ENCODE measurements at places on chromosomes 11 and 22.

DNA sequence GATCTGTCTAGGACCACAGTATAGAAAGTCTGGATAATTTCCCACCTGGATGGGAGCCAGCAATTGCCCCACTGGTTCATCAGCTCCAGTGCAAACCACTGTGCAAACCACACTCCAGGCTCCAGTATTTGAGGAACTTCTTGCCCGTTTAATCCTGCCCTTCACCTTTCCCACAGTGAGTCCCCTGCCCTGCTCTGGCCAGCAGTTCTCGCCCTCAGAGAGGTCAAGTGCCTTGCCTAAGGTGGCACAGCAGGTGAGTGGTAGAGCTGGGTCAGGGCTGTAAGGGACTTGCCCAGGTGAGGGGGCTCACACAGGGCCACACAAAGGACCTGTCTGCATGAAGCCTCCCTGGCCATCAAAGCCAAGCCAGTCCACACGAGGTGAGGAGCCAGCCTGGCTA, 24.1 kb downstream of the MS4A10 start:
- no peak for DNase-seq

- no peak for DNase-seq
Observed at GRCh38 chr11:6931146-6931713, 5.0 kb downstream of the ZNF215 start.

GRCh38 chr22:38872831-38873248, 824 bp upstream of the CBX6 start:
- DNase-seq, result no peak

- no peak for DNase-seq
Observed at GRCh38 chr11:86669424-86669823, 3.0 kb downstream of the ME3 start.

- DNase-seq, result no peak
Observed at GRCh38 chr11:8234425-8234821, 29.3 kb downstream of the LMO1 start.

DNA sequence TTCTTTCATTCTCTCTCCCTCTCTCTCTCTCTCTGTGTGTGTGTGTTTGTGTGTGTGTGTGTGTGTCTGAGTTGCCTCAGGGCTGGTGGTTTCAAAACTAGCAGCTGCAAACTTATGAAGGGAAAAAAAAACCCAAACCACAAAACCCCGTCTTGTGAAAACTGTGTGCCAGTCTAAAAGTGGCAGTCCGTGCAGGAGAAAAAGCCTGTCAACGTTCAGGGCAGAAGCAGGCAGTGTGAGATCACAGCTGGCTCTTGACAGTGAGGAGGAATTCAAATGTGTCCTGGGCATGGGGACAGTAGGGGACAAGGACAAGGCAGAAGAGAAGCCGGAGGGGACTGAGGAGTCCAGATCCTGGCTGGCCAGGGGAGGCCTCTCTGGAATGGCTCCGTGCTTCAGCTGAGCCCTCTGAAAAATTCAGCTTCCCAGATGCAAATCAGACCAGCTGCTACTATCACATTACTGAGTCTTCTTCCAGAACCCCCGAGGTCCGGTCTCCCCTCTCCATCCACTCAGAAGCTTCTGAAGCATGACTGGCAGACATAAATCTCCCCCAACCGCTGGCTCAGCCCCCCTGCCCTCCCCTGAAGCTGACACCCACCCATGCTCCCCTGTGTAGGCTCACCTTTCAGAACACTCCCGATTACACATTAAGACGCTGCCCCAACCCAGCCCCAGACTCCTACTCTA, 31.9 kb downstream of the FLI1 start:
- peak; percentile 93 for DNase-seq

DNA sequence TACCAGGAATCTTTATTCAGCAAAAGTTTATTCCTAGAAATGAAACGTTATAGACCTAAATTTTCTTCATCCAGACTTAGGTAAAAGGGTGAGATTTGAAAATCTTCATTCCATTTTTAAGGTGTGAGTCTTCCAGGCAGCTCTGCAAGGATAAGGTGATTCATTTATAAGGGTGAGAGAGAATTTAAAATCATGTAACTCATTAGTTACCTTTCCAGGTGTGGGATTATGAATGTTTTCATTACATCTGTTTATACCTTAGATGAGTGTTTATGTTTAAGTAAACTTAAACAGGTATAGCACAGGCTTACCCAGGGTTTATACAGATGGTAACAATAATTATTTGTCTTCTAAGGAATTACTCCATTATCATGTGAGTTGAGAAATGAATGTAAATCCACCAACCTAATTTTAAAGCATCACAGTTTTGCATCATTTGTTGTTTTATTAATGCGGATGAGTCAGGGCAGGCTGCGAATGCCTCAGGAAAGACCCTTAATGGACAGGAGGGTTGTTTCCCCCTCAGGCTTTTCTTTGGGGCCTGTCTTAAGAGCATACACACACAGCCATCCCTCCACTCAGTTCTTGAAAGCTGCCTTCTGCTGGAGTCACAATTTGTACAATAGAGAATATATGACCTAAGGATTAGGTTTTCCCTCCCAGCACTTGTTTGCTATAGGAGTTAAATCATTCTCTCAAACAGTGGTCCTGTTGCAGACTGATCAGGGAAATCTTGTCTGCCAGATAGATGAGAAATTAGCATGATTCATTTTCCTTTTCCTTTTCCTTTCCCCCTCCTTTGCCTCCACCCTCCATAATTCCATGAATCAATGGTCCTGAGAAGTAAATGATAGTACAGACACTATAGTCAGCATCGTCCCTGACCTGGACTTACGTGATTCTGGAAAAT, 3.0 kb downstream of the PRSS23 start:
- no peak for DNase-seq

DNA sequence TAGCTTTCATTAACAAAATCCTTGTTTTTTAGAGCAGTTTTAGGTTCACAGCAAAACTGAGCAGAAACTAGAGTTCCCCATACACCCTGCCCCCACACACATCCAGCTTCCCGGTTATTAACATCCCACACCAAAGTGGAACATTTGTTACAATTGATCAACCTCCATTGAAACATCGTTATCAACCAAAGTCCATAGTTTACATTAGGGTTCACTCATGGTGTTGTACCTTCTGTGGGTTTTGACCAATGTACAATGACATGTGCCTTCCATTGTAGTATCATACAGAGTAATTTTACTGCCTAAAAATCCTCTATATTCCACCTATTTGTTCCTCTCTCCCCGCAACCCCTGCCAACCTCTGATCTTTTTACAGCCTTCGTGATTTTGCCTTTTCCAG, 28.5 kb downstream of the PRDM11 start:
- DNase-seq, result no peak

- DNase-seq, result peak; percentile 82
Observed at GRCh38 chr11:117076941-117077691, 21.1 kb downstream of the SIK3 start.

DNA sequence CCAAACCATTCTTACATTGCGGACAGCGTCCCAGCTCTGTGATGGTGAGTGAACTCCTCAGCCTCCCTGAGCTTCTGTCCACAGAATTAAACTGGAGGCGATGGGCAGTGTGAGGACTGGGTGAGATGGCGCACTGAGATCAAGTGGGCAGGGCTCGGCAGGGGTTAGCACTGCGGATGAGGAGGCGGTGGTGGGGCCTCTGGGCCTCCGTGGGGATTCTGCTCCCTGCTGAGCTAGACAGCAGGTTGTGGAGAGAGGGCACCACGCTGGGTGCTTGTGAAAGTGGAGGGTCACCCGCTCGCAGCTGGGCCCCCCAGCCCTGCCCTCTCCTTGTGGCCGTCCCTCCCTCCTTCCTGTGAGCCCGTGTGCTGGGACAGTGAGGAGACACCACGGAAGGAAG, 25.6 kb upstream of the PARVG start:
- DNase-seq, result no peak

GRCh38 chr22:35230839-35231584, 26.3 kb upstream of the HMGXB4 start:
- peak; percentile 80 for DNase-seq

- no peak for DNase-seq
Observed at GRCh38 chr11:63906087-63906486, 10.9 kb downstream of the RCOR2 start.

- DNase-seq, result no peak
Observed at GRCh38 chr11:117996058-117996457, 9.9 kb downstream of the IL10RA start.

GRCh38 chr11:21401496-21401895, 732.1 kb downstream of the NELL1 start:
- DNase-seq, result no peak

DNA sequence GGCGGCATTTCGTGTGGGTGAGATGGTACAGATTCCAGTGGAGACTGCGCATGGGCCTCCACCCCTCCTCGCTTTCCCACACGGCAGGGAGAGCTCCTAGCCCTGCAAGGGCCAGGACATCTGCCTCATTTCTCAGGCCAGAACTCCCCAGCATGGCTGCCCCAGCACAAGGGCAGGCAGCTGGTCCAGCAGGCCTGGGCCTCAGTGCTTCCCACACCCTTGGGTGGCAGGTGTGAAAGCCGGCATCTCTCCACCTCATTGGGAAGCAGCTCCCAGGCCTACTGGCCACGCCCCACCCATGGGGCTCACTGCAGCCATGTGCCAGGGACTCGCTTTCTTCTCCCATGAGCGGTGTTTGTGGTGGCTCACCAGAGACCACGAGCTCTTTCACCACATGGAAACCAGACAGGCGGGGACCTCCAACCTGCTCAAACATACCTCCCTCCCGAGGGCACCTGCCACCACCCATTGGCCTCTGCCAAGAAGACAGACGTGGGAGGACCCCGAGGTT, 79.1 kb downstream of the NAT10 start:
- DNase-seq, result no peak

GRCh38 chr11:36558571-36559413, 9.0 kb upstream of the RAG1 start:
- peak; percentile 10 for DNase-seq

GRCh38 chr11:63961608-63962412, 12.6 kb upstream of the COX8A start:
- no peak for DNase-seq

DNA sequence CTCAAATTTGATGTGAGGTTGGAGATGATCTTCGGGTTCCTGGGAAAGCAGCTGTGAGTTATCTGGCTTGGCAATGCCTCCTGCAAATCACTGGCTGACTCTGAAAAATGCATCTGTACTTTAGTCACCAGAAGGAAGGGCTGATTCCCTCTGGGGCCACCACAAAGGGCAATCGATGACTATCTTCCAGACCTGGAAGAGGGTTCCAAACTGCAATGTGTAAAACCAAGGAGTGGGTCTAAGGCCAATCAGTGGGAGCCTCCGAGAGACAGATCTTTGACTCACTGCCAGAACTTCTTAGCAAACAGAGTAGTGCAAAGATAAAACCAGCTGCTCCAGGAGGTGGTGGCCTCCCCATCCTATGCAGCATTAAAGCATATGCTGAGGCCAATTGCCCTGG, 29.1 kb upstream of the PAK1 start:
- DNase-seq, result no peak

DNA sequence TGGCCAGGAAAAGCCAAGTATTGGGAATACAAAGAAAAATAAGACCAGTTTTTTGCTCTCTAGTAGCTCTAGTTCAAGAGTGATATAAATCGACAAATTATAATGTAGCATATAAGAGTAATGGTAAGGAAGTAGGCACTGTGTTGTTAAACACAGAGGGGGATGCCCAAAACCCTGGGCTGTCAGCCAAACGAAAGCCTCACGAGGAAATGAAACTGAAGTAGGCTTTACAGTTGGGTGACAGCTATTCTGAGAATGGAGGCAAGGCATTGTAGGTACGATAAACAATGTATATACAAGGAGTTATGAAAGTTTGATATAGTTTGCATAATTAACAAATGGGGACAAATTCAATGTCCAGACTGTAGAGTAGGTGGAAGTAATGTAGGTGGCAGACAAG, 176.4 kb downstream of the FAM181B start:
- DNase-seq, result peak; percentile 53

GRCh38 chr11:47552056-47552565, 821 bp downstream of the CELF1 start:
- DNase-seq, result peak; percentile 32

- DNase-seq, result no peak
Observed at GRCh38 chr22:38845004-38845740, 1.3 kb upstream of the NPTXR start.

DNA sequence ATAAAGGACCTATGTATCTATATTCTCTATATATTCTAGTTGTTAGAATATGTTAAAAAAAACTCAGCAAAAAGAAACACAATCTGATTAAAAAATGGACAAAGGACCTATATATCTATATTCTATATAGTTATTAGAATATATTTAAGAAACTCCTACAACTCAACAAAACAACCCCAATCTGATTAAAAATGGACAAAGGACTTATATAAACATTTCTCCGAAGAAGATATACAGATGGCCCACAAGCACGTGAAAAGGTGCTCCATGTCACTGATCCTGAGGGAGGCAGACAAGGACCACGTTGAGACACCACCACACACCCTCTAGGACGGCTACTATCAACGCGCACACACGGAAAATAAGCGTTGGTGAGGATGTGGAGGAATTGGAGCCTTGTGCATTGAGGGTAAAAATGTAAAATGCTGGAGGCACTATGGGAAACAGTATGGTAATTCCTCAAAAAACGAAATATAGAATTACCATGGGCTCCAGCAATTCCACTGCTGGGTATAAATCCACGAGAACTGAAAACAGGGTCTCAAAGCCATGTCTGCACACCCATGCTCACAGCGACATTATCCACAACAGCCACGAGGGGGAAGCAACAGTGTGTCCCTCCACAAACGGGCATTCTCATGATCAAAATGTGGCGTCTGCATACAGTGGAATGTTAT, 22.7 kb downstream of the YPEL1 start:
- peak; percentile 70 for DNase-seq

- DNase-seq, result peak; percentile 40
Observed at GRCh38 chr11:109864834-109865547, 228.2 kb upstream of the ZC3H12C start.

- no peak for DNase-seq
Observed at GRCh38 chr11:68039526-68040086, 781 bp downstream of the TCIRG1 start.

- DNase-seq, result no peak
Observed at GRCh38 chr11:14347991-14348390, 11.0 kb downstream of the RRAS2 start.

DNA sequence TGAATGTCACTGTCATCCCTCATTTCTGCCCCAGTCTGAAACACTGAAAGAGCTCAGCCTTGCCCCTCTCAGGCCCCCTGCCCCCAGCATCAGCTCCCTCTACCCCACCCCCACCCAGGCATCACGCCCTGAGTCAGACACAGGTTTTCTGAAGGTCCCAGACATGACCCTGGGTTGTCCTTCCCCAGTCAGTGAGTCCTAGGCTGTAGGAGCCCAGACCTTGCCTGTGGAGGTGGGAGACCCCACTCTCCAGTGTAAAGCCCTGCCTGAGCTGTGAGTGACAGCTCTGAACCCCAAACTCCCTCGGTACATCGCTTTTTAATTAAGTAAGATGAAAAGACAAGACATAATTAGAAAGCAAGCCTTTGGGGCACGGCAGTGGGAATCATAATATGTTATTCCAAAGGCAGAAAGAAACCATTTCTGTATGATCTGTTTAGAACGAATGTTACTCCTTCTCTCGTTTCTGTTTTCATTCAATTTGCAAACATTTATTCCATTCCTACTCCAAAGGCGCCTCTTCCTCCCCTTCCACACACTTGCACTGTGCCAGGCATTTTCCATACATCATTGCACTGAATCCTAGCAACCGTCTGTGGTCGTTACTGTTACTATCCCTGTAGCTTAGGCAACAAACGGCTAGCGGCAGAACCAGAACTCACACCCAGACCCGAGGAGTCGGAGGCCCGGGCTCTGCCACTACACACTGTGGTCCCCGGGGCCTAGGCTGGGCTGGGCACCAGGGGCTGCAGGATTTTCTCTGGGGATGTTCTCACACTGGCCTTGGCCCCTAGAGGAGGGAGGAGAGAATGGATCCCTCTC, 63.4 kb downstream of the CD6 start:
- DNase-seq, result no peak
